NCI-H2081 treated with DMSO at 0.1 percent for 48 hours (cell line): ENCODE measurements at places on chromosomes 13 and 19.

DNA sequence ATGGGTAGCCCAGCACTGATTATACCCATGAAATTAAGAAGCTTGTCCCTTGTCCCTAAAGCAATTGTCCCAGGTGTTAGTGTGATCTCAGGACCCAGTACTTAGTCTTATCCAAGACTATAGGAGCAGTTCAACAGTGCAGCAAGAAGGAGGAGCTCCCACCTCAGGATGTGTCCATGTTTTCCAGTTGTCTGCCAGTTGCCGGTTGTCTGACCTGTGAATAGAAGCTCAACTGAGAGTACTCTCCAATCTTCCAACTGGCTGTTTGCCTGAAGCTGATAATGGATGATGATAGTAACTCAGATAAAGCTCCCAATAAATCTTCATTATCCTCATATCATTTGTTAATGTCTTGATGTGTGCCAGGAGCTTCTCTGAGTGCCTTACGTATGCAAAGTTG lies 107.2 kb upstream of the HTR2A start:
- DNase-seq = no peak

GRCh38 chr13:28743020-28743419 lies 24.2 kb upstream of the SLC46A3 start:
- no peak for DNase-seq

DNA sequence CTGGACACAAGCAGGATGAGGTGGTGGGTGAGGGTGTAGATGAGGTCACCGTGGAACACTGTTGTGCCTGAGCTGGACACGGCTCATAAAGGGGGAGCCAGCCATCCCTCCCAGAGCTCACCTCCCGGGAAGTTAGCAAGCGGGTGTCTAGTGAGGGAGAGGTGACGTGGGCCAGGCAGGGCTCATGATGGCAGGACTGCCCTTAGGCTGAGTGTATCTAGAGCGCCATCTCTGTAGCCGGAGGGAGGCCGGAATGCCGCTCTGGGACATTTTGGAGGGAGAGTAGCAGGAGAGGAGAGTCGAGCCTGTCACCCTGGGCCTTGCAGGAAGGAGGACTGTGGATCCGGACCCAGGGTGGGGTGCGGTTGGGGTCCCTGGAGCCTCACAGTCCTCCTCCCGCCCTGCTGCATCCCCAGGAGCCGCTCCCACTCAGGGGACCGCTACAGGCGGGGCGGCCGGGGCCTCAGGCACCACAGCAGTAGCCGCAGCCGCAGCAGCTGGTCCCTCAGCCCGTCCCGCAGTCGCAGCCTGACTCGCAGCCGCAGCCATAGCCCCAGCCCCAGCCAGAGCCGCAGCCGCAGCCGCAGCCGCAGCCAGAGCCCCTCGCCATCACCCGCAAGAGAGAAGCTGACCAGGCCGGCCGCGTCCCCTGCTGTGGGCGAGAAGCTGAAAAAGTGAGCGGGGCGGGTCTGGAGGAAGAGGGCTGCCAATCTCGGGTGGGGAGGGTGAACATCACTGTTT lies 9.2 kb downstream of the ZNF296 start:
- DNase-seq = no peak

GRCh38 chr13:91618315-91618714 lies 219.9 kb downstream of the GPC5 start:
- DNase-seq = no peak

- DNase-seq = no peak
Measured at GRCh38 chr13:28557725-28558520, 63.0 kb upstream of the FLT1 start.
